NCI-H460 (cell line): ENCODE measurements at places on chromosomes 12 and 14.

DNA sequence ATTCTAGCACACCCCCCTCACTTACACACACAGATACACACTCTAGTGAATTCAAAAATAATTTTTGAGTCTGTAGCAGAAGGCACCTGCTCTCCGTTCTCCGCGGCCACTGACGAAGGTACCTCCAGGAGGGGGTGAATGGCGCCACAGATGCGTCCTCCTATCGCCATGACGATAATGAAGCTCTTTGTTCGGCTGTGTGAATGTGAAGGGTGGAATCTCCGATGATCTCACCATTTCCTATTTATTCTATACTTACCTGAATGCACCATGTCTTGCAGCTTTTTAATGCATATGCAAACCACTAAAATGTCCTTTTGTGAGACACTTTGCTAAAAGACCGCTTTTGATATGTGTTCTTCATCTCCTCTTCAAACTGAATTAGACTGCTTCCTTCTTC, 162.7 kb downstream of the EGLN3 start:
- no peak for DNase-seq

DNA sequence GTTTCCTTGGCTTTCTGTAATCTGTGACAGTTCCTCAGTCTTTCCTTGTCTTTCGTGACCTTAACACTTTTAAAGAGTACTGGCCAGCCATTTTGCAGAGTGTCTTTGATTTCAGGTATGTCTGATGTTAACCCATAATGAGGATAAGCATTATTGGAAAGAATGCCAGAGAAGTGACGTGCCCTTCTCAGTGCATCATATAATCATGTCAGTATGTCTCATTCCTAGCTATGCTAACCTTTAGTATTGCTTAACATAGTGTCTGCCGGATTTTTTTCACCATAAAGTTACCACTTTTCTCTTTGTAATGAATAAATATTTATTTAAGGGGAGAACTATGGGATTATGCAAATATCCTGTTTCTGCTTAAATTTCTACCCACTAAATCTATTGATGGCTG, 28.5 kb downstream of the RERG start:
- no peak for DNase-seq

- no peak for DNase-seq
Observed at GRCh38 chr14:74855945-74856344, 20.0 kb downstream of the PROX2 start.

- DNase-seq = no peak
Observed at GRCh38 chr14:95498622-95499353, 17.7 kb downstream of the SYNE3 start.

DNA sequence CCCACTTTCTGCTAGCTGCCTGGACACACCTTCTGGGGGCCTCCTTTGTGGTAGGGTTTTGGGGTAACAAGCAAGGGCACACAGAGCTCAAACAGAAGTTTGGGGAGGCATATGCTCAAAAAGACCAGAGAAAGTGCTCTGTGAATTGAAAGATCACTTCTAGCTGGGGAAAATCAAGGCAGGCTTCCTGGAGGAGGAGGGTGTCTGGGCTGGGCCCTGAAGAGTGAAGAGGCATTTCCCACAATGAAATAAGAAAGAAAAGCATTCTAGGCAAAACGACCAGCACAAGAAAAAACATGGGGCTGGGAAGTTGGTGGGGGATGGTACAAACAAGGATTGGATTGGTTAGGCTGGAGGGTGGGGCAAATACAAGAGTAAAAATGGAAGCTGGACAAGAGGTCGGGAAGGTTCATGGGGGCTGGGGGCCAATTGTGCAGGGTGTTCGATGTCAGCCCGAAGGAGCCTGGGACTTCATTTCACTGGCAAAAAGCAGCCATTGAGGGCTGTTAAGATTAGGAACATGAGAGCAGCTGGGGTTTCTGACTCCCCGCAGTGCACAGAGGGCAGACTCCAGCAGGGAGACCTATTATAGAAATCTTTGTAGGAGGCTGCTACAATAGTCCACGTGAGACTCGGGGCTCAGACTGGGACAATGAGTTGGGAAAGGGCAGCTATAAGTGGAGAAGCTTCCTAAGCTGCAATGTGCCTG, 51.5 kb upstream of the CMKLR1 start:
- no peak for DNase-seq

- no peak for DNase-seq
Observed at GRCh38 chr12:100058482-100059029, 73.8 kb upstream of the ANKS1B start.

GRCh38 chr12:25377469-25378177, 126.9 kb upstream of the KRAS start:
- no peak for DNase-seq

DNA sequence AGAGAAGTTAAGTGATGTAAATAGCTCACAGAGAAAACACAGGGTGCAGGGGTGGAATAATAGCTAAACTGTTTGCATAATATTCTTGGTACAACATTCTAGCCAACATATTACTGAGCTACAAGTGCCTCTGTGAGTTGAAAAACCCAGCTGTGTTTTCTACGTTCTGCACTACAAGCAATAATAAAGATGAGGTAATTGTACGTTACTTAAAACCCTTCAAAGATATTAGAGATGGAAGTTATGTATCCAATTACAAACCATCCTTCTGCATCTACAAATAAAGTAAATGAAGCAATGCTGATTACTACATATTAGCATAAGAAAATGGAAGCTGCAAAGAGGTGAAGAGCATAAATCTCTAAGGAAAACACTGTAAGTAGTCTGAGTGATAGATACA, 271.4 kb downstream of the SSPN start:
- no peak for DNase-seq

DNA sequence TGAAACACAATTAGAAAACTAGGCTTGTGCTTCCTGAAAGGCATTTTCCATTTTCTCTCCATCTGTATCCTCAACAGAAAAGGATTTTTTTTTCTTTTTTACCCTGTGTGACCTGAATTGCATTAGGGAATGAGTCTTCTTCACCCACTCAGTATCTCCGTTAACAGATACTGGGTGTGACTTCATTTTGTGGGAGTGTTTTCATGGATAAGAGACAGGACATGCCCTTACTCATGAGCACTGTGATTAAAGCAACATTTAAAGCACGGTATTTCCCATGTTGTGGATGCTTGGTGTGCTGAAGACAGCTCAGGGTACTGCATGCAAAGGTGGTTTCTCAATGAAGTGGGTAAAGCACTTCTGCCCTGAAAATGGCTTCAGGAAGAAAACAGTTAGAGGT, 1397.3 kb upstream of the TMEM132C start:
- DNase-seq = no peak

- no peak for DNase-seq
Observed at GRCh38 chr12:97164936-97165335, 257.9 kb downstream of the NEDD1 start.

GRCh38 chr12:121277374-121277759, 19.1 kb downstream of the CAMKK2 start:
- DNase-seq = no peak

- no peak for DNase-seq
Observed at GRCh38 chr14:92668276-92668973, 80.0 kb downstream of the LGMN start.

GRCh38 chr14:71688576-71688975, 243.7 kb upstream of the RGS6 start:
- DNase-seq = no peak

DNA sequence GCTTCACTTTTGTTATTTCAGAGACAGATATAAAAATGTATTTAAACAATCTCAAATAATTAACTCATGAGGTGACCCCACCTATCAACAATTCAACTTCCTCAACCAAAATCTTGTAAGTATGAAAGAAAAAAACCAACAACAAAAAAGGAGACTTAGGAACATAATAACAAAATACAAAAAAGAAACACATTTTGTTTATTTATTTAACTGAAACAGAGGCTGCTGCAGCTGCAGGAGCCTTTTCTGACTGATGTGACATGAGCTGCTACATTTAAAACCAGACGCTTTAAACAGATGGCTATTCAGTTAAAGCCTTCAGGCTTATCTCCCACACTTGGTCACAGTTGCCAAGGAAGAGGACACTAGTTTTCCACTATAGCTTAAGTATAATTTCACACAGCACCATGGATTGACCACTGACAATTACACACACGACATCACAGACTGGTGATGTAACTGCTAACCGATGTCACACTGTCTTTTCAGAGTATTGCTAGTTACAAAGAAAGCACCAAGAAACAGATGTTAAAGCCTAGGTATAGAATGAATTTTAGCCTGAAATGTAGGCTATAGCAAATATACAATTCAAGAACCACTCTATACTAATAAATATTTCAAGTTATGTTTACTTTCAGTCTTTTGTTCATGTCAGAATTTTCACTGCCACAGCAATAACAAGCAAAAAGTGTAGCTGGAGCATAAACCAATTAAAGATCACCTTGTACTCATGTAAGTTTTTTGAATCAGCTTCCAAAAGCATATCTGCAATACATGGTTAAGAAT, 113.0 kb downstream of the MED13L start:
- no peak for DNase-seq

- no peak for DNase-seq
Observed at GRCh38 chr14:59295951-59296350, 107.5 kb downstream of the DAAM1 start.

GRCh38 chr14:69154779-69155178, 1.9 kb upstream of the DCAF5 start:
- DNase-seq = no peak

GRCh38 chr12:26929590-26929989, 8.2 kb downstream of the INTS13 start:
- DNase-seq = no peak

GRCh38 chr12:105013892-105014291, 27.8 kb downstream of the NOPCHAP1 start:
- no peak for DNase-seq

- DNase-seq = no peak
Observed at GRCh38 chr12:57479376-57480115, at the start of gene ARHGAP9. ARHGAP9 (minus strand) TSS chr12:57479866; CDS start chr12:57479406, 460 bp downstream.

GRCh38 chr12:63782466-63782865, 2.8 kb downstream of the RXYLT1 start:
- DNase-seq = no peak

DNA sequence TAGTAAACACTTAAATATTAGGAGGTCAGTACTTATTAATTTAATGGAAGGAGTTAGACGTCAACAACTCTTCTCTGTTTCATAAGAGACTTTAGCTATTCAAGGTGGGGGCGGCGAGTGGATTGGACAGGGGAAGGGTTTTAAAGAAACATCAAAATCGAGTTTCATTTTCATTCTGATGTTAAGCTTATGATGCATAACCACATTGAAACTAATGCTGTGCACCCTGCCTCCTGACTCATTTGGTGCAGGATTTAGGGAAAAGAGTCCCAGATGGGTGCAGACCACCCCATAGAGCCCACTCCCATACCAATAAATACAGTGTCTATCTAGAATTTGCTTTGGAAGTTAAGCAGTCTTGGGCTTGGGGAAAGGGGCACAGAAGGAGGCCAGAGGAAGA, 7.4 kb downstream of the ZBTB39 start:
- DNase-seq = no peak
